ENCODE measurements at places on chromosomes 3 and 15.
A peak's percentile ranks its signal among the peaks of the same experiment; 100 is the strongest.

DNA sequence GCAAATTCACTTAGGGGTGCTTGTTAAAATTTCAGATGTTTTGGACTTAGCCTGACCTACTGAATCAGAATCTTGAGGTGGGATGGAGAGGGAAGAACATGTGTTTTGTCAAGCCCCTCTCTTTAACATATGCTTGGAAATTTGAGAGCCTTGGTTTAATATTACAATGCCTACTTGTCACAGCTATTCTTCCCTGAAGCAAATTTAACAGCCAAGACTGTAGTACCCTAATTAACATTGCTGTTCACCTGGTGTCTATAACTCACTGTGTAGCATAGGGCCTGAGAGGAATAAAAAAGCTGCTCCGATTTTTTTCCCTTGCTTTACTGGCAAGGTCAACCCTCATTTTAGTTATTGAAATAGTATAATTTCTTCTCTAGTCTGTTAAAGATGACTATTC lies 880.1 kb downstream of the CADM2 start:
- no peaks in the 10 kb centered on the region for H3K4me1 ChIP-seq
- H3K36me3 ChIP-seq = no peaks in the 10 kb centered on the region
- no peaks in the 10 kb centered on the region for H3K27me3 ChIP-seq
- DNase-seq = no peak

DNA sequence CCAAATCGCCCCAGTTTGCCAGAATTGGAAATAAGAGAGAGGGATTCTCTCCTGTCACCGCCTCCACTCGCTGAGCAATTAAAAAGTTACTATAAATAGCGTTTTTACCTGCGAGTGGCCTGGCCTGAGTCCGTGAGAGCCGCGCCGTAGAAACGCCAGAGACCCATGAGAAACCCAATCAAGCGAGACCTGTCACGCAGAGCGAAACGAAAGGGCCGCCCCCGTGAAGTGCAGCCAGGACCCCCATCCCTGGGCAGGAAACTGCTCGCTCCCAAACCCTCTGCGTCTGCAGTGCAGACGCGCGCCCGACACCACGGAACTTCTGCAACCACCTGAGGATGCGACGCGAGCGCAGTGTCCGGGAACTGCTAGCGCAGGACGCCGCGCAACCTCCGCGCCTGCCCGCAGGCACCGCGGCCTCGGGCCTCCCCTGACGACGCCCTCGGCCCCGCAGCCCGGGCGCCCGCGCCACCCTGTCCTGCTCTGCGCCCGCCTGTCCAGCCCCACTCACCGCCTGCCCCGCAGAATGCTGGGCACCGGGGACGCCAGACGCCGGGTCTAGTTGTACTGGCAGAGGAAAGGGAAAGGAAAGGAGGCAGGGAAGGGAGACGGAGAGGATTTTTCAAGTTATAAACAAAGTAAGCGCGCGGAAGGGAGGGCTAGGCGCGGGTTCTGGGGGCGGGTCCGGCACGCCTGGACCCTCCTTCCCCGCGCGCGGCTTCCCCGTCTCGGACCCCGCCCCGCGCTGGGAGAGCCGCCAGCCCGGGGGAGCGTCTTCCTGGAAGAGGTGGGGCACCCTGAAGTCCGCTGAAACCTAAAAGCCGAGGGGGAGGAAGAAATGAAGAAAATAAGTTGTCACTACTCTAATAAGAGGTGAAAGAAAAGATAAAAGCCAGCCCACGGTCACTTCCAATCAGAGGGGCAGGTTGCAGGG lies at the start of gene PLSCR4:
TSS of gene PLSCR4 (minus strand) at position 657 of the 934 bp plus-strand sequence. CDS start 29,034 bp downstream, outside the sequence.
- peak within 1 kb of the TSS; percentile 63 for H3K4me3 ChIP-seq
- DNase-seq = no peak
- no peaks in the 10 kb centered on the region for H3K27me3 ChIP-seq

DNA sequence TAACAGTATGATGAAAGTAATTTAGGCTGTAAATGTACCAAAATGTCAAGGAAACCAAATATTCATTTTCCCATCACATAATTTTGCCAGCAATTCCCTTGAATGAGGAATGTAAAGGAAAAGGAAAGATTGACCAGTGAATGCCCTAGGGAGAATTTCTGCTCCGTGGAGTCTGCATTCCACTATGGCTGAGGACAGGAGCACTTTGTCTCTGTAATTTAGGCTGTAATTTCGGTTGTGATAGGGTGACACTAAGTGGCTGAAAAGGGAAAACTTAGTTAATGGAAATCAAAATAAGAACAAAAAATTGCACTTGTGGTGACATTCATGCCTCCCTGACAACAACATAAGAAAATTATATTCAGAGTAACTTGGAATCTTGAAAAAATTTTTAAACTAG lies 8.3 kb upstream of the TMEM207 start:
- DNase-seq = no peak
- H3K4me1 ChIP-seq = no peaks in the 10 kb centered on the region
- no peaks in the 10 kb centered on the region for H3K27me3 ChIP-seq
- H3K27ac ChIP-seq = no peak overlapping the region

GRCh38 chr3:108209579-108209978 lies 12.6 kb downstream of the IFT57 start:
- H3K27me3 ChIP-seq = no peaks in the 10 kb centered on the region
- no peak for DNase-seq
- H3K4me3 ChIP-seq = no peak overlapping the region
- H3K36me3 ChIP-seq = no peaks in the 10 kb centered on the region

DNA sequence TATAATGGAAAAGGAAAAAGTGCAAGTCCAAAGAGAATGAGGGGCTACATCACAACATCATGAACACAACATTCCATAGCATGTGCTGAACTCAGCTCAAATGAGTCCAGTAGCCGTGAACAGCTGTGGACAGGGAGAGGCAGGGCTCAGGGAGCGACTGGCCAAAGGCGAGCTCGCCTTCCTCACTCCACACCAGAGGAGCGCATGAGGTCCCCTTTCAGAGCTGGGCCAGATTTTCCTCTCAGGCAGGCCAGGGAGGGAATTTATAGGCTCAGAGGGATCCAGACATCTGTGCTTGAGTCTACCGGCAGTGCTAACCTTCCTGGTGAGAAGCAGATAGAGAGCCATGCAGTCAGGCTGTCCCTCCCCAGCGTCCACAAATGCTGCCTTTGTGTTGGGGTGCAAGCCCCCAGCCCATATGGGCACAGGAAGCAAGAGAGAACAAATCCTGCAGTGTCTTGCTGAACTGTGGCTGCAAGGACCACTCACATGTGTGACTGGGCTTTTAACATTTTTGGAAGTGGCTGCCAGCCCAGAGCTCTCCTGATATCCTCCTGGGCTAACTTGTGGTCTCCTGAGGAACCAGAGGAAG lies 32.5 kb downstream of the ARHGEF3 start:
- peaks cover 8% of the 10 kb centered on the region for H3K4me1 ChIP-seq
- no peaks in the 10 kb centered on the region for H3K36me3 ChIP-seq
- no peak overlapping the region for H3K4me3 ChIP-seq
- no peak for DNase-seq
- no peaks in the 10 kb centered on the region for H3K27me3 ChIP-seq
- no peak overlapping the region for H3K27ac ChIP-seq

DNA sequence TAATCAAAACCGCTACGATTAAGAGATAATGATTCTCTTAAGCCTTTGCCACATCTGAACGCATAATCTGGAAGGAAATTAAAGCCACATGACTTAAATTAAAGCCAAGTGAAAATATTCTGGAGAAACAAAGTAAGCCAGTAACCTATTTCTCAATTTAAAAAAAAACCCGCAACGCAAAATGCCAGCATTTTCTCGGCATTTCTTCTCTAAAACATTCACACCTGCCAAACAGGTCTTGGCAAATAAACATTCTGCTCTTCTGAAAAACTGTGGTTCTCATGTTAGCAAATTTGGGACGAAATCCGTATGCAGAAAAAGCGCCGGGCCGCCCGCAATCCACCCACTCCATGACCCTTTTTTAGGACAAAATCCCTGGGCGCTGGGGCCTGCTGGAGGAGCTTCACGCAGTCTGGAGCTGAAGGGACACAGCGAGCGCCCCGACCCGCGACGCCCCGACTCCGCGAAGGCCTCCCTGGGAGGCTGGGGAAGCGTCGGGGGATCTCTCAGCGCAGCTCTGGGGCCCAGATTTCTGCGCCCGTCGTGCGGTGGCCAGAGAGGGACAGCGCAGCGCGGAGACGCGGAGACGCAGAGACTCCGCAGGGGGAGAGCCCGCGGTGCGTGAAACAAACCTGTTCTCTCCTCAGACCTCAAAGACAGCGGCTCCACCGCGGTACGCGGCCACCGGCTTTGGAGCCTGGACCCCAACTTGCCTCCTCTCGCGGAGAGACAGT lies 471 bp downstream of the NKIRAS1 start:
- H3K36me3 ChIP-seq = peaks cover 22% of the 10 kb centered on the region
- peak overlapping the region; percentile 81 for H3K27ac ChIP-seq
- peaks cover 48% of the 10 kb centered on the region for H3K4me1 ChIP-seq
- DNase-seq = no peak
- H3K27me3 ChIP-seq = no peaks in the 10 kb centered on the region

GRCh38 chr3:102529452-102529851 lies 94.6 kb downstream of the ZPLD1 start:
- peaks cover 7% of the 10 kb centered on the region for H3K4me1 ChIP-seq
- H3K27ac ChIP-seq = no peak overlapping the region
- no peaks in the 10 kb centered on the region for H3K27me3 ChIP-seq
- H3K4me3 ChIP-seq = no peak overlapping the region

DNA sequence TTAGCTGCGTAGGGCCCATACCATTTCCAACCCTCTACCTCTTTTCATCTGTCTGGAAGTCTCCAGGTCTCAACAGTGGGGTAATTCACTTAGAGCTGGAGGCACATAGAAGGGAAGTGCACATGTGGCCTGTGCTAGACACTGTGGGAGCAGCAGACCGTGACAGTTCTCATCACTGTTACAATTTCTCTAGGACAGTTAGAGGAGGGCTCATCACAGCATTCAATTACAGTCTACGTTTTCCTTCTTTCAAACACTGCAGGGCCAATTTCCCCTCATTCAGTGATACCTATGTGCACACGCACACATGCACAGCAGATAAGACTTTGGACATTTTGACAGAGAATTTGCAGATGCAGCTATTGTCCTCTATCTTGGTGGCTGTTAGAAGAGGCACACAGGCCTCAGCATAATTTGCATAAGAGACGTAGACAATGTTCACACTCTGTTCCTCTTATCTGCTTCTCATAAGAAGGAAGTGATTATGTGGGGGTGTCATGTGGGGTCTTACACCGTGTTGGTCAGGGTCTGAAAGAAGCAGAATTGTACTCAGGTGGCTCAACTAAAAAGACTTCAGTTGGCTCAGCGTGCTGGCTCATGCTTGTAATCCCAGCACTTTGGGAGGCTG lies 12.6 kb upstream of the HRG start:
- H3K27ac ChIP-seq = no peak overlapping the region
- no peaks in the 10 kb centered on the region for H3K36me3 ChIP-seq
- no peaks in the 10 kb centered on the region for H3K4me1 ChIP-seq
- DNase-seq = no peak

DNA sequence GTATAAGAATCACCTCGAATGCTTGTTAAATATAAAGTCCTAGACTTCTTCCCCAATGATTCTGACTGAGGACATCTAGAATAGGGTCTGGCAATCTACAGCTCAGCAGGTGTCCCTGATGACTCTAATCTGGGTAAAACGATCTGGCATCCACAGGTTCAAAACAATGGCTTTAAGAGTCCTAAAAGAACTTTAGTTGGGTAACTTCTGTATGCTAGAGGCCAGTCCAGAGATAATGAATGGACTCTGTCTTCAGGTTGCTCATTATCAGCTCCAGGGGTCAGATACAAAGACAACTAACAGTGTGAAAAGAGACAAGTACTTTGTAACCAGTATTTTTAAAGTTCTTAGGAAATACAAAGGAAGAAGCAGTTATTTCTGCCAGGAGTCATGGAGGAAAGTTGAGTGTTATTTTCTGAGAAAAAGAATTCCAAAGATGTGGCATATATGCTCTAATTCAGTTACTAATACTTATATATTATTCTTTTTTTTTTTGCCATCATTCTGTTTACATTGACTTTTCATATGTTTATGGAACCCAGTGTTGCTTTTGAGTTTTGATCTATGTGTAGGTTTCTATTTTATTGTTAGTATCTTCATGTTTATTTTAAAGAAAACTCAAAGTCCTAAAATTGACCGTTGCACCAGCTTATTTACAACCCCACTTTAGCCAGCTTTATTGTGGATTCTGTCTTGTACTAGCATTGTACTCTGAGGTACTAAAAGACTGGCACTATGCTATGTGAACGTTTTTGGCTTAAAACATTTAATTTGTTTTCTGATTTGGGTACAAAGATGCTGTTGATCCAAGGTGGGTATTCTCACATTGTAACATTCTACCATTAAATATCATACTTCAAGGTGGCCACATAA lies 3.1 kb upstream of the GPR15 start:
- H3K36me3 ChIP-seq = no peaks in the 10 kb centered on the region
- H3K27ac ChIP-seq = no peak overlapping the region
- DNase-seq = no peak
- H3K27me3 ChIP-seq = no peaks in the 10 kb centered on the region

DNA sequence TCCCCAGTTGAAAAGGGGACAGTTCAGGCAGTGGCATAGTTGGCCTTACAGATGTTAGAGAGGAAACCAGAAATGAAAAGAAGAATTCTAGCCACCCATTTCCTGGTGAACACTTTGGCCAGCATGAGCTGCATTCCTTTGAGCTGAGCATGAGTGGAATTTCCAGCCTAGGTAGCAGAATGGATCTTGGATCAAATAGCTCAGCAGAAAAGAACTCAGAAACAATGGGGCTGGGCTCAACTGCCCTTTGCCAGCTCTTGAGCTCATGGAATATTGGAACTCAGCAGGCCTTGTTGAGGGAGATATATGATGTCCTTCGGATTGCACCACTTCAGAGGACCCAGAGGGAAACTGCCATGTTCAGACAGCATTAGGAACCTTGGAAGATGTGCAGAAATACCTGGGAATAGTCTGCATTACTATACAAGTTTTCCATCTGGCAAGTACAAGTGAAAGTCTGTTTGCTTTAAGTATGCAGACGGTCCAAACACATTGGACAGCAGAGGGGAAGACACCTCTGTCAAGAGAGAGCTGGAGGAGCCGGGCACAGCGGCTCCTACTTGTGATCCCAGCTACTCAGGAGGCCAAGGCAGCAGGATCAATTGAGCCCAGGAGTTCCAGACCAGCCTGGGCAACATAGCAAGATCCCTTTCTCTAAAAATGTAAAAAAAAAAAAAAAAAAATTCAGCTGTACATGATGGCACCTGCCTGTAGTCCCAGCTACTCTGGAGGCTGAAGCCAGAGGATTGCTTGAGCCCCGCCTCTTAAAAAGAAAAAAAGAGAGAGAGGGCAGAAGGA lies 3.1 kb upstream of the CDV3 start:
- no peaks in the 10 kb centered on the region for H3K36me3 ChIP-seq
- DNase-seq = no peak
- no peak overlapping the region for H3K27ac ChIP-seq
- no peaks in the 10 kb centered on the region for H3K27me3 ChIP-seq
- no peak overlapping the region for H3K4me3 ChIP-seq

GRCh38 chr3:32249184-32249782 lies 10.8 kb downstream of the CMTM8 start:
- no peaks in the 10 kb centered on the region for H3K4me1 ChIP-seq
- H3K27me3 ChIP-seq = no peaks in the 10 kb centered on the region
- H3K4me3 ChIP-seq = no peak overlapping the region
- H3K27ac ChIP-seq = no peak overlapping the region

- H3K27ac ChIP-seq = no peak overlapping the region
- H3K4me3 ChIP-seq = no peak overlapping the region
- H3K4me1 ChIP-seq = peaks cover 13% of the 10 kb centered on the region
- H3K27me3 ChIP-seq = no peaks in the 10 kb centered on the region
- DNase-seq = no peak
These were observed 53.8 kb upstream of the RAB6B start for GRCh38 chr3:133949438-133949837.

GRCh38 chr3:98329392-98330124 lies 24.1 kb upstream of the OR5K4 start:
- H3K27me3 ChIP-seq = no peaks in the 10 kb centered on the region
- H3K36me3 ChIP-seq = no peaks in the 10 kb centered on the region
- no peak for DNase-seq
- no peak overlapping the region for H3K4me3 ChIP-seq
- H3K4me1 ChIP-seq = no peaks in the 10 kb centered on the region
